ENCODE measurements at places on chromosomes 4 and X. TPM values are rescaled to one million over a fixed set of nuclear protein-coding genes. Genes with fewer than 3 reads are reported as not detected.

Gene VCX3A
- polyA plus RNA-seq = 2.9 TPM

Gene SMR3B
- polyA plus RNA-seq = not detected

Gene LNX1
- 6.3 TPM for polyA plus RNA-seq

Gene PAK3
- 0.76 TPM for polyA plus RNA-seq

Gene UVSSA
- 7.0 TPM for polyA plus RNA-seq
